ENCODE measurements at places on chromosomes 5 and 9.

- DNase-seq, result no peak
Observed at GRCh38 chr5:74822288-74822687, 43.9 kb downstream of the FAM169A start.

- DNase-seq, result no peak
Observed at GRCh38 chr9:128607642-128608350, 48.9 kb downstream of the DYNC2I2 start.

GRCh38 chr5:179550511-179551342 lies at the start of gene RUFY1:
Gene RUFY1, plus strand, starts transcription at chr5:179550554. Its CDS starts 16 bp downstream, at chr5:179550570.
- DNase-seq, result peak; percentile 44

GRCh38 chr9:24189986-24190385 lies 355.7 kb downstream of the IZUMO3 start:
- no peak for DNase-seq

DNA sequence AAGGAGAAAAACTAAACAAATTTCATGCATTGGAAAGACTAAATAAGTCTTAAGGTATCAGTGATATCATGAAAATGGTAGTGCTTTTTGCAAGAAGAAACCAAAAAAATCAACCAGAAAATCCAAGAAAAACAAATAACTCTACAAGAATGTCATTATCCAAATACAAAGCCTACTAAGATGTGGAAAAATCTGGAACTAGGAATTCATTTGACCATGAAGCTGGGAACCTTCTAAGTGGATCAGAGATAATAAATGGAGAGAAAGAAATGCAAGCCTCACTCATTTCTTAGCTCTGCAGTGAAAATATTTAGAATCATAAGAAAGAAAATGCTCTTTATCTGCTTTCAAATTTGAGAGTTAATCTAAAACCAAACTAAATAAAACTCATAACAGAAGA lies 51.3 kb downstream of the RASEF start:
- no peak for DNase-seq

GRCh38 chr5:30607301-30607894 lies 586.1 kb upstream of the CDH6 start:
- peak; percentile 15 for DNase-seq

GRCh38 chr9:121720311-121721057 lies 69.0 kb downstream of the DAB2IP start:
- peak; percentile 82 for DNase-seq

DNA sequence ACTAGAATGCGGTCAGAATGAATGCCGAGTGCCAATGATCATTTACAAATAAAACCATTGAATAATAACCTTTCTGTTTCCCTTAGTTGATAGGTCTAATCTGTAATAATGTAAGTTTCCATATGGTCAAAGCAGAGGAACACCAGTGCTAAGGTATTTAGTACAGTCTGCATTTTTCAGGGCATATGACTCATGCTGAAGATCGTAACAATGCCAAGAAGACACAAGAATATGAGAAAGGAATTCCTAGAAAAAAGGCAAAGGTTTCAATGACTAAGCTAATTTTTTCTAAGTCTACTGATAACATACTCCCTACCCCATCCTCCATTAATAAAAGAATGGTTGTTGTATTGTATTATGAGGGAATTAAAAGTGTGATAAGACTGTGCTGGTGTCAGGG lies 2.8 kb downstream of the OR1L8 start:
- peak; percentile 46 for DNase-seq

- no peak for DNase-seq
Observed at GRCh38 chr9:99249619-99250018, 27.5 kb downstream of the SEC61B start.

DNA sequence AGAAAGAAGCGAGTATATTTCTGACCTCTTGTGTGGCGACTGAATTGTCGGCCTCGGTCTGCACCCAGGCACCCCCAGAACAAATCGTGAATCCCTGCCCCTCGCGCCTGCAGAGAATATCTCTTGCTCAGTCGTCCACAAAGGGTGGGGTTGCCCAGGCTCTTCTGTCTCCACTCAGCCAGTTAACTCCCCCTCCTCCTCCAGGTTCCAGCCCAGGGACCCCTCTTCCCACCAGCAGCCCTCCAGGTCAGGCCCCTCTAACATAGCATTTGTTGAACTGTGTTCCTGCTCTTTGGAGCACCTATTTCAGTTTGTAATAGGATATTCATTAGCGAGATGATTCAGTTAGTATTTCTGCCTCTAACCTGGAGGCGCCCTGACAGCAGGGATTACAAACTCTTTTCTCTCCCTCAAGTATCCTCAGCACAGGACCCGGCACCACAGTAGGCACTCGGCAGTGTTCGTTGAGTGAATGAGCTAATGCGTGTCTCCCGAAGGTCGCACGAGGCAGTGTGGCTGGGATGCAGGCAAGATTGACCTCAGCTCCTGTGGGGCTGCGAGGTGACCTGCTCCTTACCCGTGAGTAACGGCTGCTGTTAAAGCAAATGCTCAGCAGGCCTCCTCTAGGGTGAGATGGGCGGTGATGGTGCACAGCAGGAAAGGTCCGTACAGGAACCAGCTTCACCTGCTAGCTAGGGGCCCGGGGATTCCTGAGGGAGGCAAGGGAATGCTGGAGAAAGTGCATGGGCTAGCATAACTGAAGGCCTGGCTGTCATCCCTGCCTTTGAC lies 25.8 kb downstream of the ZBTB34 start:
- no peak for DNase-seq

GRCh38 chr9:70398145-70398556 lies 16.3 kb downstream of the KLF9 start:
- DNase-seq, result no peak

DNA sequence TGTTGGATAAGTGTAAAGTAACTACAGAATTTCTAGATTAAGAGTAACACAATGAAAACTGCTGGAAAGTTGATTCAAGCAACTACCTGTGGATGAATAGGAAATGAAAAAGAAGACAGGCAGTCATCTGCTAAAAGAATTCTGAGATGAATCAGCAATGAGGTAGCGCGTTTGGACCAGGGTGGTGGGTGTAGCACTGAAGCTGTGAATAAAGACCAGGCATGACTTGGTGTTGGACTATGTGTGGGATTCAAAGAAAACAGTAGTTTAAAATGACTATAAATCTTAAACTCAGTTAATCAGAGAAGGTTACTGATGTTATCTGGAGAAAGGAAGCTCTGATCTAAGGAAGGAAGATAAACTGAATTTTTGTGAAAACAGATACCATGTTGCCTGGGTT lies 159.8 kb downstream of the FBN2 start:
- peak; percentile 39 for DNase-seq

DNA sequence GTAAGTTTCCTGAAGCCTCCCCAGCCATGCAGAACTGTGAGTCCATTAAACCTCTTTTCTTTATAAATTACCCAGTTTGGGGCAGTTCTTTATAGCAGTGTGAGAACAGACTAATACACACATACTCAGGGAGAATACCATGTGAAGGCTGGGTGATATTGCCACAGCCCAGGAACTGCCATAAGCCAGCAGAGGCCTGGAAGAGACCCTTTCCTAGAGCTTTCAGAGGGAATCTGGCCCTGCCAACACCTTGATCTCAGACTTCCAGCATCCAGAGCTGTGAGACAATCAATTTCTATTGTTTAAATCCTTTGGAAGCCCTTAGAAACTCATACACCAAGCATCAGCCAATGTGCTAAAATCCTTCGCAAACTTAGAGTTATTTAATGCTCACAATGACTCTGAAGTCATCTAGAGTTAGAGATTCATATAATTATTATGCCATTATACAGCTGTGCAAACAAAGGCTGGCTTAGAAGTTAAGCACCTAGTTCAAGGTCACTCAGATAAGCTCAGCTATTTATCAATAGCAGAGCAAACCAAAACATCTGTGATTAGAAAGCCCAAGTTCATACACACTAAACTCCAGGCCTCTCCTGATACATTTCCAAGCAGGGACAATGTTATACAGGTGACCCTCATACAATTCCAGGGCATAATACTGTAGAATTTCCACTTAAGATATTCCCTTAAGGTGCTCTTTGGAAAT lies 531.8 kb upstream of the DAP start:
- DNase-seq, result no peak

DNA sequence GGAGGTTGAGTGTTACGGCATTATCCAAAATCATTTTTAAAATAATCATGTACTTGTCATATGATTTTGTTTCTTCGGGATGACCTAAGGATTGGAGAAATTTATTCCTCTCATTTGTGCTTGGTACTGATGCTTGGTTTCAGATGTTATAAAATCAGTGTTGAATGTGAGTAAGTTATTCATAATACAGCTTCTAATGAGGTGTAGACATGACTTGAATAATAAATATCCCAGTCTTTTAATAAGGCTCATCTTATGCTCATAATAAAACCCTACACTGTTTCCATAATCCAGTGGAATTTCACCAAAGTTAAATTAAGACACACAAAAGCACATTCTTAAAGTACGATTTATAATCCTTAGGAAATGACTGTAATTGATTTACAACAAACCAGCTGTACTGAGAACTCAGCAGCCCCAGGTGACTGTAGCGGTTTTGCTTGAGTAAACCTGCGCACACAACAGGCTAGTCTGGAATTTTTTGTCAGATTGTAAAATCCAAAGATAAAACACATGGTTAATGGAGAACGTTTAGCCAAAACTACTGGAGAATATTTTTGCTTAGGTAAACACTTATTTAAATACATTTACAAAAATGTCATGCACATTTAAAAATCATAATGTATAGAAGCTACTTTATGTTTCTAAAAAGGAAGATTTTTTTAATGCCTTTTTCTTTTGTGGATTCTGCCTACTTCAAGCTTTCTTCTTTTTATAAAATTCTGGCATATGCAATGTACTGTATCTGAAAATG lies 609.8 kb upstream of the GRAMD2B start:
- no peak for DNase-seq

GRCh38 chr9:18692268-18692667 lies 218.3 kb downstream of the ADAMTSL1 start:
- no peak for DNase-seq

DNA sequence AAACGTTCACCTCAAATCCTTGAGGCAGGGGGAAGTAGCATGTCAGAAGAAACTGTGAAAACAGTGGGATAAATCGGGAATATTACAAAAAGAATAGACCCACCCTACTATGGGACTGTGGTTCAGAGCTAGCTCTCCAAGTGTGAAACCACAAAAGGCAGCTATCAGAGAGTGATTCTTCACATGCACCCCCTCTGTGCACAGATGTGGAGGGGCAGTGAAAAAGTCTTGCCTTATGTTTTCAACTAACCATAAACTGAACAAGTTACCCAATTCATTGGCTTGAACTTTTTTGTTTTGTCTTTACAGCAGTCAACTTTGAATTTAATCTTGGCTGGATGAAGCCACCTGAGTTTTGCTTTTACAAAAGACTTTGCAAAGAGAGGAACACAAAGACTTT lies 98.8 kb upstream of the NR4A3 start:
- no peak for DNase-seq

- no peak for DNase-seq
Observed at GRCh38 chr9:124488641-124489210, 18.5 kb downstream of the NR5A1 start.
